ENCODE measurements at places on chromosomes 2 and 18. TPM values are rescaled to one million over a fixed set of nuclear protein-coding genes. Genes with fewer than 3 reads are reported as not detected.
A peak's percentile ranks its signal among the peaks of the same experiment; 100 is the strongest.

DNA sequence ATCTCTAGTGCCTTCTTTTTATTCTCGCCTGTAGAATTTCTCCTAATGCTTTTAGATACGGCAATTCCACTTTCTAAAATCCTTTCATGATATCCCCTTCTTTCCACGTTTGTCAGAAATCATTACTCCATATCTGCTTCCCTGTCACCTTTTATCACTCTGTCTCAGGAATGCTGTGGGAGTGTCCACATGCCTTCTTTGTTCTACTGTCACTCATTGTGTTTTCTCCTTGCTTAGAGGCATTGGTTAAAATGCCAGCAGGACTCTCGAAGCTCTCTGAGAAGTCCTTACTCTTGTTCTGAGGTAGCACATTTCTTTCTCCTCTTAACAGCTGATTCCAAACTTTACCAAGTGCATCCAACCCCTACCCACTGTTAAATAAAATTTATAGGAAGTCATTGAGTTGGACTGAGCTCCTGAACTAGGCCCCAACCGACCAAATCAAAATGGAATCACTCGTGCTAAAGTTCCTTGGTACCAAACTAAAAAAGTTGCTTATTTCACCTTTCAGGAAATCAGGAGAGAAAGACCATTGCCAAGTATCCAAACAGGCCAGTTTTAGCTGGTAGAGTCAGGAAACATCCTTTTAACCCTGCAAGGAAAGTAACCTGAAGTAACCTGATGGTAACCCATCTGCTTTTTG is 10.6 kb upstream of the GALNT5 start:
- DNase-seq = no peak
- H3K36me3 ChIP-seq = no peaks in the 10 kb centered on the region
- H3K4me1 ChIP-seq = peaks cover 14% of the 10 kb centered on the region
- H3K27ac ChIP-seq = no peak overlapping the region

The ZNF512 gene
- total RNA-seq = 28.9 TPM

The CHCHD5 gene
- total RNA-seq = 43.1 TPM

The TBR1 gene
- not detected for total RNA-seq

The DCDC2C gene
- not detected for total RNA-seq

DNA sequence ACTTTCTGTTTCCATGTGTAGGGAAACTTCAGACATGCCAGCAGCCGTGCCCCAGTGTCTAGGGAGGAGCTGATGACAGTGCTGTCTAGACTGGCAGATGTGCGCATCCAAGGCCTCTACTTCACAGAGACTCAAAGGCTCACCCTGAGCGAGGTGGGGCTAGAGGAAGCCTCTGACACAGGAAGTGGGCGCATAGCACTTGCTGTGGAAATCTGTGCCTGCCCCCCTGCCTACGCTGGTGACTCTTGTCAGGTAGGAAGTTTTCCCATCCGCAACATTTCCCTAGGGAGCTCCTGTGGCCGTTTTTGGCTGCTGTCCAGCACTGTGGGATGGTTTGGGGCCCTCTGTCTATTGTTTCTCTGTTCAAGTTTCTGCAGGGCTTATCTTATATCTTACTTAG is 143.1 kb upstream of the TTC39C start:
- peak; percentile 21 for DNase-seq
- H3K36me3 ChIP-seq = no peaks in the 10 kb centered on the region
- no peak overlapping the region for H3K27ac ChIP-seq
- no peak overlapping the region for H3K4me3 ChIP-seq
- peaks cover 12% of the 10 kb centered on the region for H3K4me1 ChIP-seq

GRCh38 chr2:24382363-24383073 is 22.2 kb upstream of the ITSN2 start:
- H3K27me3 ChIP-seq = no peaks in the 10 kb centered on the region
- no peak overlapping the region for H3K4me3 ChIP-seq
- no peaks in the 10 kb centered on the region for H3K4me1 ChIP-seq
- H3K36me3 ChIP-seq = no peaks in the 10 kb centered on the region

GRCh38 chr2:105442056-105442455 is 43.2 kb upstream of the FHL2 start:
- no peak overlapping the region for H3K27ac ChIP-seq
- H3K27me3 ChIP-seq = peaks cover 2% of the 10 kb centered on the region
- H3K4me1 ChIP-seq = no peaks in the 10 kb centered on the region
- no peak overlapping the region for H3K4me3 ChIP-seq

All from GM12878 (cell line).